ENCODE measurements at places on chromosomes 1 and 21. TPM values are rescaled to one million over a fixed set of nuclear protein-coding genes. Genes with fewer than 3 reads are reported as not detected.

PTGER3 gene
- total RNA-seq: 0.97 TPM

GRCh38 chr21:44006656-44007055 lies 5.5 kb upstream of the TRAPPC10 start:
- DNase-seq: peak; percentile 48

CA14 gene
- not detected for total RNA-seq

IL10 gene
- under 0.01 TPM for total RNA-seq

DNA sequence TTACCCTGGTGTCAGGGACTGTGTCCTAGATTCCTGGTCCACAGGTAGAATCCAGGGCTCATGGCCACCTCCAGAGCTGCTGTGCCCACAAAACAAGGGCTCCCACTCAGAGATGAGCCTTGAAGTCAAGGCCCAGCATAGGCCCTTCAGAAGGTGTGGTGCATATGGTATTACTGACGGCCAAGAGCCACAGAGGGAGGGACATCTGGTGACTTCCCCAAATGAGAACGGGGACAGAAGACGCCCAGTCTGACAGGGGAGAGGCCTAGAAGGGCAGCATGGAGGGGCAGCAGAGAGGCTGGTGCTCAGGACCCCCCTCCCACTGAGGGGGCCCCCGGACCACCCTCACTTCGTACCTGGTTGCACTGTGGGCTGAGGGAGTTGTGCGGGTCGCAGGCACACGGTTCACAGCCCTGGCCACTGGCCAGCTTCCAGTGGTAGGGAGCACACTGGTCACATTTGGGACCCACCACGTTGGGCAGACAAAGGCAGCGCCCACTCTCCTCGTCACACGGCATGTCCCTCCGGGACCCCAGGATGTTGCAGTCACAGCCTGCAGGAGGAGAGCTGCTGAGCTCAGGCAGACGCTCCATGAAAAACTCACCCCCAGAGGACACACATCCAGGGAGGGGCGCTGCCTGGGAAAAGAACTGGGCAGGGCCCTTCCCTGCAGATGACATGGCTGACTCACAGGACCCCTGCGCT lies 25.0 kb downstream of the LAMB3 start:
- no peak for DNase-seq

GRCh38 chr1:48089356-48089891 lies 92.2 kb upstream of the TRABD2B start:
- no peak for DNase-seq

DNA sequence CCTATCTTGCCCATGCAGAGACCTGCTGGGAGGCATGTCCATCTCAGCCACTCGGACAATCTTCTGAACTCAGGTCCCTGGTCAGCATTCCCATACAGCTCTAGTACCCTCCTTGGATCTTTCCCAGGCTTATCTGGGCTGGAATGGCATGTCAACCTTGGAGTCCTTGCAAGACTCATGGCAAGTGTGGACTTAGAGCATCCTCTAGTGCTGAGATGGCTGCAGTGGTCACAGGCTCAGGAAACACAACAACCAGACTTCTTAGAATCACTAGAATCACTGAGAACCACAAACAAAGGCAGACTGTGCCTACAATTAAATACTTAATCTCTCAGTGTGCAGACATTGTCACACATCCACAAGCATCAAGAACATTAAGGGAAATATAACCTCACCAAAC lies 73.1 kb upstream of the TSHB start:
- peak; percentile 14 for DNase-seq

OPRD1 gene
- total RNA-seq: not detected

DNA sequence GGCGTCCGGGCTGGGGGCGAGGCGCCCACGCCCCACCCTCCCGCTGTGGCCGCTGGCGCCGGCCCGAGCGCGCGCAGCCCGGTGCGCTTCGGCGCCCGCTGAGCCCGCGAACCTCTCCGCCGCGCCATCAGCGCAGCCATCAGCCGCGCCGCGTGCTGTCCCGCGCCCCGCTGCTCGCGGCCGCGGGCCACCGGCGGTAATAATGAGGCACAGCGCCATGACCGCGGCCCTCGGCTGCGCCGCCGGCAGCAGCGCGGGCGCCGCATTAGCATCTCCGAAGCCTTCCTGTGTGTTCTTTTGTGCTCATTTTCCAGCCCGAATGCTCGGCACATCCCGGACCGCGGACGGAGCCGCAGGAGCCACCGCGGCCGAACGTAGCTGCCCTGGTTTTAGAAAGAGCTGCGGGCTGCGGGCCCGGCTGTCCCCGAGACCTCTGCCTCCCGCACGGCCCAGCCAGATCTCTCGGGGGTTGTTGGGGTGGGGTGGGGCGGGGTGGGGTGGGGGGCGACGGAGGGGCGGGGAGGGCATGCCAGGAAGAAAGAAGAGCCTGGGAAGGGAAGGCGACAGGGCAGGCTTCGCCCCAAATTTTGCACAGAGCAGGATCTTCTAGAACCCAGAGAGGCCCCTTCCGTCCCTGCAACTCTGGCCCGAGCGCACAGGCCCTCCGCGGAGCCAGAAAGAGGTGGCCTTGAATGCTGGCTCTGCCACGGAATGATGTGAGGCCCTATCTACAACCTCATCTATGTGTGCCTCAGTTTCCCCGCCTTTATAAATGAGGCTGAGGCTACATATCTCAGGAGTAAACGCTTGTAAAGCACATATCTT lies 55.3 kb downstream of the RRAGC start:
- DNase-seq: no peak

CD5L gene
- not detected for total RNA-seq

C4BPA gene
- total RNA-seq: not detected

CD2 gene
- not detected for total RNA-seq

BSDC1 gene
- total RNA-seq: 58.3 TPM

GRCh38 chr21:46100426-46100825 lies 2.5 kb downstream of the COL6A2 start:
- peak; percentile 83 for DNase-seq

GRCh38 chr1:195979646-195980045 lies 628.6 kb downstream of the KCNT2 start:
- DNase-seq: no peak

GRCh38 chr1:10528066-10529014 lies 53.6 kb downstream of the PEX14 start:
- peak; percentile 85 for DNase-seq
